ENCODE measurements at places on chromosomes 12 and 14.

DNA sequence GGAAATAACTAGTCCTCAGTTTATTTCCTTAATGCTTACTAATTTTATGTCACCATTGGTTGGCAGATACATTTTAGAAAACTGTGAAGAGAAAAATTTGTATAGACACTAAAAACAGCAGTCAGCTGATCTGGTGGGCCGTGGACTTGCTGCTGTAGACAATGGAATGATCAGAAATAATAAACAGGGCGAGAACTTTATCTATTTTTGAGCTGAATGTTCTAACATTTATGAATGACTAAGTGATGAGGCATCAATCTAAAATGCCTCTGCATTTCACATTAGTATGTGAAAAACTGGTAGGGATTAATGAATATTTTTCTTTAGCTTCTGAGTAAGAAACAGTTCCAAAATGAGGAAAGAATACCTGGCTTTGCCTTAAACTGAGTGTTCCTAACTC, 24.8 kb upstream of the PKP2 start:
- no peak for DNase-seq

DNA sequence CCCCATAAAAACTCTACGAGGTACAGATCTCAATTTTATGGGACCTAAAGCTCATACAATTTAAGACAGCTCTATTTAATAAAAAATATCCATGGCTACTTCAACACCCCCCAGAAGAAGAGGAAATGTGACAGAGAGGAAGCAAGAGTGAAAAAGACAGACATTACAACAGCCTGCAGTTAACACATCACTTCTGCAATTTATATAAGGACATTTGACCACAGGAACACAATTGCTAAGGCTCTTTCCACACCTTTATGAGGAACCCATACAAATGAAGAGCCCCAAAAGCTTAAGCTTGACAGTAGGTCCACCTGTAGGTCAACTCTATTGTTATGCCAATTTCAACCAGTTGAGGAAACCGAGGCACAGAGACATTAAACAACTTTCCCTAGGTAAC, 5.6 kb downstream of the OR10P1 start:
- no peak for DNase-seq

DNA sequence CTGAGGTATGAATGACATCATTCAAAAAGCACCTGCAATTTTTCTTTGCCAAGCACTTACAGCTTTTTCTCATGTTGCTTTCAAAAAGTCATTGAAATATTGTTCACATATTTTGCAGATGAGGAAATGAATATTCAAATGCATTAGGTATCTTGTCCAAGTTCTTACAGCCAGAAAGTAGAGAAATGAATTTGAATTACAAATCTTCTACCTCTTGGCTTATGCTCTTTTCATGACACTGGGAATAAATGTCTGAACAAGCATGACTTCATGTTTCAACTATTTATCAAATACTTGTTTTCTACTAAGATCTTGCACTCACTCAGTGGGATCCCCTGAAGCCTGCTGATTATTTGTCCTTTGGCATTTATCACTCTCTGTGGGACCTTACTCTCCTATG, 267.2 kb upstream of the BTG1 start:
- DNase-seq: no peak

DNA sequence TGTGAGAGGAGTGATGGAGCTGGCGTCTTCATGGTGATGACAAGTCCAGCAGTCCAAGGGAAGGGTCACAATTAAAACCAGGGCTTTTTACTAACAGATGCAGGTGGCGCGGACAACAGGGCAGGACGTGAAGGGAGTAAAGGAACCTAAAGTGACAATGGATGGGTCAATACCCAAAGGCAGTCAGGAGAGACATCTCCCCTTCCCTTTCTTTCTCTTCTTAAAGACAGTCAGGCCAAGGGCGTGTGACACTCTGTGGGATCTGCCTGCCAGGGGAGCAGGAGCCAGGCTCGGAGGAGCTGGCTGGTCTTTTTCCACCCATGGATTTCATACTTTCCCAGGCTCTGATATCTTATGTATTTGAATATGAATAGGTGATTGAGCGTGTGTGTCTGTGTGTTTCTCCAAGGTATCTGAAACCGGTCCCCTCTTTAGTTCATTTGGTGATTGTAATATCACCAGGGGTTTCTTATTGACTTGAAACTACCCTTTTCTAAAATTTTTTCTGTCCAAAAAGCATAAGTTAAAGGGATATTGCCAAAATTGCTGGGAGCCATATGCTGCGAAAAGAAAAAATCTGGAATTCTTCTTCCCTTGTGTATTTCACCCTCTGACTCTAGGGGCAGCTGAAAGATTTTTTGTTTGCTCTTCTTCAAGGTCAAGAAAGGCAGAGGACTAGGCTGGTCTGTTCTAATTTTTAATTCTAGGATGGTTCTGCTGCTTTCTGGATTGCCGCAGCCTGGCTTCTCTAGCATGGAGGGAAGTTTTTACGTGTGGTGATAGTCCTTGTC, 61.8 kb downstream of the FBXL14 start:
- DNase-seq: no peak

DNA sequence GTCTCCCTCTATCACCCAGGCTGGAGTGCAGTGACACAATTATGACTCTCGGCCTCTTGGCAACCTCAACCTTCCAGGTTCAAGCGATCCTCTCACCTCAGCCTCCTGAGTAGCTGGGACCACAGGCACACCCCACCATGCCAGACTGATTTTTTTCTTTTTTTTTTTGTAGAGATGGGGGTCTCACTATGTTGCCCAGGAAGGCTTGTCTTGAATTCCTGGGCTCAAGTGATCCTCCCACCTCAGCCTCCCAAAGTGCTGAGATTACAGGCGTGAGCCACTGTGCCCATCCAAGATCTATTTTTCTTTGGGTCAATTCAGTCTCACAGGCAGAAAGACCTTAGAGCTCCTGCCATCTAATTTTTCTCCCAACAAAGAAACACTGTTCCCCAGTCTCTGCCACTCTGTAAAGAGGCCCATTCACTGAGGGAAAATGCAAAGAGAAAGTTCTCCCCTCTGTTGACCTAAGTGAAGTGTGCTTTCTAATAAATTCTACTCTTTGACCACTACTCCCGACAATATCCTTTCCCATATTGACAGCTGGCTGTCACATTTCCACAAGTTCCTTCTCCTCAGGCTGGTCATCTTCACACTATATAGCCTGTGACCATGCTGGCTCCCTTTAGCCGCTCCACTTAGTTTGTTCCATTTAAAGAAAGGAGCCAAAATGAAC, 23.3 kb downstream of the TMED8 start:
- no peak for DNase-seq

DNA sequence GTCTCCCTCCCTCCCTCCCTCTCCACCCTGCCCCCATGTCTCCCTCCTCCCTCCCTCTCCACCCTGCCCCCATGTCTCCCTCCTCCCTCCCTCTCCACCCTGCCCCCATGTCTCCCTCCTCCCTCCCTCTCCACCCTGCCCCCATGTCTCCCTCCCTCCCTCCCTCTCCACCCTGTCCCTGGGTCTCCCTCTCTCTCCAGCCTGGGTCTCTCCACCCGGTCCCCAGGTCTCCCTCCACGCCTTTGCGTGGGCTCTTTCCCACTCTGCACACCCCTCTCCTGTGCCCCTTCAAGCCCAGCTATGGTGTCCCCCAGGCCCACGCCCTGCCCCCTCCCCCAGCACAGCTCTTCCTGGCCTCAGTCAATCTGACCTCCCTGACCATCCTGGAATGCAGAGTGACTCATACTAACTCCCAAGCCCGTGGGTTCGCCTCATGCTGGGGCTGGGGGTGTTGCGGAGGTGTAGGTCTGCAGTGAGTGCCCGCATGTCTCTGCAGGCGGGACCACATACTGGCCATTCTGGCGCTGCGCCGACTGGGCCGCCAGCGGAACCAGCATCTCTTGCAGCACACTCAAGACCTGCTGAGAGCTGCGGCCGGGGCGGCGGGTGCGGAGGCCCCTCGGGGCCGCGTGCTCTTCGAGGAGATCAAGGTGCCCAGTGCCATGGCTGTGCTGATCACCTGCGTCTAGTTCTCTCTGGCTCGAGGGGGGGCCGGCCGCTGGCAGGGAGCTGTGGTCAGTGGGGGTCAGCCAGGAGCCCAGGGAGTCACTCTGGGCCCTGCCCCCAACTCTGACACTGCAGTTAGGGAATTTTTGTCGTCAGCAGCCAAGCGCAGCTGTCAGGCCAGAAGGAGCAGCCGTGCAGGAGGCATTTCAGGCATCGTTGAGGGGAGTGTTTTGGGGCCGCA, 13.5 kb upstream of the TNFAIP2 start:
- DNase-seq: no peak

Data from activated CD4-positive, alpha-beta T cell treated with anti-CD3 and anti-CD28 coated beads, Interleukin-2, Interleukin-6, amounts not matched to agents 100 ng/mL and 50 ng/mL, durations not matched to agents 16 hours and 8 hours (primary cell).